ENCODE measurements at places on chromosomes 13 and 19. TPM values are rescaled to one million over a fixed set of nuclear protein-coding genes. Genes with fewer than 3 reads are reported as not detected.

The ELL gene
- 17.7 TPM for total RNA-seq

The CCDC169 gene
- 0.55 TPM for total RNA-seq

The CFD gene
- 153 TPM for total RNA-seq

The SLITRK6 gene
- 0.78 TPM for total RNA-seq

The ZNF667 gene
- 2.8 TPM for total RNA-seq

The SNRPD2 gene
- 188 TPM for total RNA-seq

The CPAMD8 gene
- total RNA-seq = 50.9 TPM

The ZNF134 gene
- total RNA-seq = 18.9 TPM

The IZUMO4 gene
- 6.8 TPM for total RNA-seq

The C19orf38 gene
- total RNA-seq = 7.4 TPM

The KLK11 gene
- 10.8 TPM for total RNA-seq

The ZNF837 gene
- 1.6 TPM for total RNA-seq

All from upper lobe of right lung (tissue), 1 donor.